ENCODE measurements at places on chromosomes 11 and 22.

DNA sequence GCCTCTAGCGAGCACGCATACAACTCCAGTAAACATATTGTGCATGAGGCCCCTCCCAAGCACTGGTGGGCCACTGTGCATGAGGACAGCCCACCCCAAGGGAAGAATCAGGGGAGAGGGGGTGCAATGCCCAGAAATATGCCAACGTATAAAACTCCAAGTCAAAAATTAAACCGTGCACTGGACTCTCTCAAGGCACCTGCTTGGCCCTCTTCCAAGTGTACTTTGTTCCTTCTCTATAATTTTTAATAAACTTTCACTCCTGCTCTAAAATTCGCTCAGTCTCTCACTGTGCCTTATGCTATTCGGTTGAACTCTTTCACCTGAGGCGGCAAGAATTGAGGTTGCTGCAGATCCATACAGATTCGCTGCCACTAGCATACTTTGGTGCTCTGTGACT, 465.3 kb upstream of the TENM4 start:
- no peak for DNase-seq

DNA sequence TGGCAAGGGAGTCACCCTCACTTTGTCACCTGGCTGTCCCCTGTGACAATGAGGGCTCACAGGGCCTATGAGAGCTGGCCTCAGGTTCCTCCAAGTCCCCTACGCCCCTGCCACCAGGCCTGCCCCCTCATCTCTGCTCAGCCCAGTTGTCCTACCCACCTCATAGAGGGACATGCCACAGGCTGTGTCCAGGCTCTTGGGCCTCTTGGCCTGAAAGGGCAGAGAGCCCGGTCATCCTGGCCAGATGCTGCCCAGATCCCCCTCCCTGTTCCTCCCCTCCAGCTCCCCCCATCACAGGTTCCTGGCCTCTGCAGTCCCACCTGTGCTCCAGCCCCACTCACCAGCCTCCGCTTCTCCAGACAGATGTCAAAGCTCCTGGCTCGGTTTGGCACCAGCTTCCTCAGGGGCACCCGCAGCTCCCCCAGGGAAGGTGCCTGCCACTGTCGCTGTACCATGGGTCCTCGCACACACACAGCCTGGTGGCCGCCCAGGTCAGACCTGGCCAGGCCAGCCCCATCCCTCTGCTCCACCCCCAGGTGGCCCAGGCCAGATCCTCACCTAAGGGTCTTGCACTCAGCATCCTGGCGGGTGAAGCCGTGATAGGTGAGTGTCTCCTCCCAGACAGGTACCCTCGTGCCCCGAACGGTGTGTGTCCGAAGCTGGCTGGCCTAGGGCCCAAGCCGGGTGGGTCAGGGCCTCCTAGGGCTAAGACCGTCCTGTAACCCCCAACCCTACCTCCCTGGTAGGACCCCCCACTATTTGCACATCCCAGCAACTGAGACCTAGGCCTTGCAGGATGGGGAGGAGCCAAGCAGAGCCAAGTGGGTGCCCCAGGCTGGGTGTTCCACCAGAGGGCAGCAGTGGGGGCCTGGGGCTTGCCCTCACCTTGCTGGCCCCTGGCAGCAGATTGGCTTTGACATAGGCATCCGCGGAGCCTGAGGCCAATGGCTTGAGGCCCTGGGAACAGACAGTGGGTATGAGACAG, 8.3 kb downstream of the NDUFV1 start:
- no peak for DNase-seq

DNA sequence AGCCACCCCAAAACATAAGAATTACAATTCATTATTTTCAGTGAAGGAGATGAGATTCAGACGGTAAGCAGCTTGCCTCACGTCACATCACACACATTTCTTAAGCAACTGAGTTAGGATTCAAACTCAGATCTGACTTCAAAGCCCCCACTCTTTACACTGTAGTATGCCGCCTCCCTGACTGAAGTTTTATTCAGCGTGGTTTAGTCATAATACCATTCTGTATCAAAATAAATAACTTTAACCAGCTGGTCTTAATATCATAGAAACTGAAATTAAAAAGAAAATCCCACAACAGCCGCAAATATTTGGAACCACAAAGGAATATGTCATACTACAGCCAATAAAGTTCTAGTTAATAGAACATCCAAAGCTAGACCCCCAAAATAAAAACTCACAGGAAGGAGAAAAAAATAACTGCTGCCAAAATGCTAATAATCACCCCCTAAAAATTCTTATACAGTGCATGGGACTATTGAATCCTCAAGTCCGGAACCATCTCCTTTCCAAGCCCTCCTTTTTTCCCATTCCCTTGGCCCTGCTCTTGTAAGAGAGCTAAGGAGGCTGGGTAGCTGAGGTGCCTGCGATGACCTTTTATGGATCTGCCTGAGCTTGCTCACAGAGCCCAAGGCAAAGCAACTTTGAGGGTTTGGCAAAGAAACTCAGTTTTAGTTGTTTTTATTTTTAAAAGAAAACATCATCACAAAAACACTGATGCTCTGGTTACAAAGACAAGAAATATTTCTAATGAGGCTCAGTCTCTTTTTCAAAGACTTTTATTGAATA, 334.5 kb downstream of the TTC28 start:
- no peak for DNase-seq

DNA sequence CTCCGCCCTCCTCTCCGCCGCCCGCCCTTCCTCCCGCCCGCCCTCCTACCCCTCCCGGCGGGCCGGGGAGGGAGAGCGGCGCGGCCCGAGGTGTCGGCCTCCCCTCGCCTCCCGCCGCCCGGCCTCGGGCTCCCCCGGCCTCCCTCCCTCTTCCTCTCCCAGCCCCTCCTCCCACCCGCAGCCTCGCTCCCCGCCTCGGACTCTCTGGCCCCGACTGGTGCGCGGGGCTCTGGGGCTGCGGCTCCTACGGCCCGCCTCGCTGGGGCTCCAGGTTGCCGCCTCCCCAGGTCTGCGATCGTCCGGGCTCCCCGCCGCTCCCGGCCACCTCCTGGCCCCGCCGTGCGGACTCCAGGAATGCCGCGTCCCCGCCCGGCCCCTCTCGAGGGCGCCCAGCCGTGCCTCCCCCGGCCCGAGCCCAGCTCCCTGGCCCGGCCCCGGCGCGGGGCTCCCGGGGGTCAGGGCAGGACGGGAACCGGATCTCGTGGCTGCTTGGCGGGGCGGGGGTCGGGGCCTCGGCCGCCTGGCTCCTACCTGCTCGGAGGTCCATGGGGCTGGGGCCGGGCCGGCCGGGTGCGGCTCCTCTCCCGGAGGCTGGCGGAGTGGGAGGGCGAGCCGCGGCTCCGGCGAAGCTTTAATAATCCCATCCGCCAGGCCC, at the start of gene CLCF1:
Gene CLCF1 (minus strand): TSS at position 606 of the 655 bp plus-strand sequence. CDS start 59 bp downstream, at position 547.
- no peak for DNase-seq

DNA sequence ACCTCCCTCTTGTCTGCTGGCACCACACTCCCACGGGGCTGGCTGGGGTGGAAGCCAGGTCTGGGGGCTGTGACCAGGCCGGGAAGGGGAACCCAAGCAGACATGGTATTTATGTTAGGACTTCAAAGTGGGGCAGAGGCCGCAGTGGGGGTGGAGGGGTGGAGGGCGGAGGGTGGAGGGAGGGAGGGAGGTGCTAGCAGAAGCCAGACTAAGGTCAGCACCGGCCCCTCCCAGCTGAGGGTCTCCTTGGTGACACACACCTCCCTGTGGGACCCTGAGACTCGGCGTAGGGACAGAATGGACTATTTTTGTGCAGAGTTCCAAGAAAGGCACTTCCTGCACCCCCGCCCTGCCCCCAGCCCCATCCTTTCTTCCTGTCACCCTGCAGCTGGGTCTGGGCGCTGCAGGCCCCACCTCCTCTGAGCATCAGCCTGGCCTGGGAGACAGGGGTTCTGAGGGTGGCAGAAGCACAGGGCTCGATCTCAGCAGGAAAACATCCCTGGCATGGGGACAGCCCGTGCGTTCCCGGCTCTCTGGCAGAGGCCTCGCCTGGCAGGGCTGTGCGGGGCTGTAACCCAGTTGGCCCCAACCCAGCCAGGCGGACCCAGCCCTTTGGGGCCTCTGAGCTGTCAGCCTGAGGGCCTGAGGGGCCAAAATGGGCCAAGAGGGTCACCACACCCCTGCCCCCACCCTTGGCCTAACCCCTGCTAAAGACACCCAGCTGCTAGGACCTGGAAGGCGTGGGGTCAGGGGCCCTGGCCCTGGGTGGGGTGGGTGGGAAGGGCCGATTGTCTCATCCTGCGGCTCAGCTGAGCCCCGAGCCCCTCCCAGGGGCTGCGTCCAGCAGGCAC, 9.6 kb upstream of the CD248 start:
- DNase-seq = no peak

- no peak for DNase-seq
Observed at GRCh38 chr11:6505577-6506240, 8.6 kb downstream of the DNHD1 start.

Data from stimulated activated CD8-positive, alpha-beta memory T cell treated with anti-CD3 and anti-CD28 coated beads, Interleukin-7, amount 100 ng/mL, for 1 hour (primary cell).